Gastrocnemius medialis (tissue), 4 donors: ENCODE measurements at places on chromosomes 1 and 21.

DNA sequence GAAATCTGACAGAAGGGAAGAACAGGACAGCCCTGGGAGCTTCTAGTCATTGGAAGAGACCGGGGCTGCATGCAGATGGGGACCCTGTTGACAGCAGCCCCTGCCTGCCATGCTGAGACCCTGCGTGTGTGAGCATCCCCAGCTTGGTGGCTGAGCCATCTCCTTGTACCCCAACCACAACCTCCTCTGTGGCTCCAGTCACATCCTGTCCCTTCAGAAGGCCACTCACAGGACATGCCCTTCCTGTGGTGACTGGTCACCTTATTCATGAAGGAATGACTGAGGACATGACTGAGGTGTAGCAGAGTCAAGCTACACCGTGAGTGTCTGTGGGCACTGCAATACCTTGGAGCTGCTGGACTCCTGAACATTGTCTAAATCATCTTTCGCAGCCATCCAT, 141.8 kb upstream of the ERRFI1 start:
- no peak for DNase-seq

DNA sequence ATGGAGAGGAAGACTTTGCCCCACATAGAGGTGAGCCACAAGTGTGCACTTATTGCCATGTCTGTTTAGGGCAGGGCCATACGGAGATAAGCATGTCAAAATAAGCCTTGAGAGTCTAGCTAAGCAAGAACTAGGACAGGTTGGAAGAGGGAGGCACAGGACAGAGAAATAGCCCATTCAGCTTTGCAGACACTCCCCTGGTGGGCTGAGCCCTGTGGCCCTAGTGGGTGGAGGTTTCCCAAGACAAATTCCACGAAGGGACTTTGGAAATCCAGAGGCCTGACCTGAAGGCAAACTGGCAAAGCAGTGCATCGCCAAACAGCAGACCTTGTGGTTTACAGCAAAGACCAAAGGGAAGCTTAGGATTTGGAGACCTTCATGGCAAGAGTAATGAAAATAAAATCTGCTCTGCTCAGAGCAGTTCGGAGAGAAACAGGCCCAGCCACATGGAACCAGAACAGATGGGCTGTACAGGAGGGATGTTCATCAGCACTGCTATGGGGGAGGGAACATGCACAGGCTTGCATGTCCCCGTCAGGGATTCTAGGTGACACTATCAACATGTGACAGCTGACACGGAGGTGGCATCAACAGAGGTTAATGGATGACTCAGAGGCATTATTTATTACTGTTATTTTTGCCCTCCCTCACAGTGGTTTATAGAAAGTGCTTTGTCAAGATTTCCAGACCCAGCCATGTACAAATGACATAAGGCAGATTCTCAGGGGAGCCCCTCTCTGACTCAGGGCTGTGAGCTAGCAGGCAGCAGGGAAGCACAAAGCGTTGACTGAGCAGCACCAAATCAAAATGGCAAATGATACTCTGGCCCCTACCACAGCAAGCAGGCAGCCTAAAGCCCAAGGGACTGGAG, 90.1 kb upstream of the IRF2BP2 start:
- peak; percentile 46 for DNase-seq

DNA sequence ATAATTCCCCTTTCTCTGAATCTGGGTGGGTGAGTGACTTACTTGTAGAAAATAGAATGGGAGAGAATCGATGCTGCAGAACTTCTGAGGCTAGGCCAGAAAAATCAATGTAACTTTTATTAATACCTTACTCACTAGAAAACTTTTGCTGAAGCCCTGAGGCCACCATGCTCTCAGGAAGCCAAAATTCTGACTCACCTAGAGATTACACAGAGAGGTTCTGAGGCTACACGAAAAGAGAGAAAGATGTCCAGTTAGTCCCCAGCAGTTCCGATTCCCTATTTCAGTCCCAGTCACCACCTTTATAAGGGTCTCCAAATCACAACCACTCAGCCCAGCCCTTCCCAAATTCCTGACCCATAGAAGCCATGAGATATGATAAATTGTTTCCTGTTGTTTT, 135.2 kb downstream of the NTPCR start:
- no peak for DNase-seq

- no peak for DNase-seq
Observed at GRCh38 chr1:215022741-215023141, 59.8 kb upstream of the KCNK2 start.

GRCh38 chr1:190739926-190740325, 262.3 kb upstream of the BRINP3 start:
- DNase-seq = no peak

GRCh38 chr1:62462370-62462769, 25.5 kb downstream of the USP1 start:
- DNase-seq = no peak

GRCh38 chr21:41648591-41649031, 118.2 kb downstream of the RIPK4 start:
- DNase-seq = no peak

DNA sequence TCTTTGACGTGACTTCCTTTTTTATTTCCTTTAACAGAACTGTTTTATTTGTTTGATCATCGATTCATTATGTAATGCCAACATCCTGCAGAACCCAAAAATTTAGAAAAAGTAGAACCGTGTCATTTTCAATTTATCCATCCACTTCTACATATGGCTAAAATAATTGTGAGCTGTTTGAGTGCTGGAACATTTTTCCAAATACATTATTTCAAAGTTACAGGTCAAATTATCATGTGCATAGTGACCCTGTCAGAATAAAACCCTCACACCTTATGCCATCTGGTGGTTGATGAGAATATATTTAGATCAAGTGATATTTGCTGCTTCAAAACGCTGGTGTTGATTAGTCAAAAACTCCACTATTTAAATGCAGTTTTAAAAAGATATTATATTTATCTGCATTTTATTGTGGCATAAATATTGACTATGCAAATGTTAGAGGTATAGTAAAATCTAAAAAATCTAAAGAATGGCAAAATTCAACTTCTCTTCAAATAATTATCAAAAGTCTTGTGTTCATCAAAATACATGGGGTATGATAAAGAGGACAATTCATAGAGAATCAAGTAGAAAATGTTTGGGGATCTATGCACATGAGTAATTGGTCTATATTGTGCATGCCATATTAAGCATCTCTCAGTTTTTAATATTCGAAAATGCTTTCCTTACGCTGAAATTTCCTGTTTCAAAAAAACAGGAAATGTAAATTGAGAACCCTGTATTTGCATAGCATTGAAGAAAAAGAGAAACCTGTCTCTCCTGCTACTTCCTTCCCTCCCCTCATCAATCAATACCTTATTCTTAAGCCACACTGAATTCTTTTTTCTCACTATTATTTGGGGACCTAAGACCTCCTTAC, 39.7 kb downstream of the UBE2U start:
- DNase-seq = no peak

GRCh38 chr1:182604175-182605164, at the start of gene RGS16:
RGS16 (minus strand) TSS chr1:182604389; CDS start chr1:182604259, 130 bp downstream.
- peak; percentile 86 for DNase-seq

DNA sequence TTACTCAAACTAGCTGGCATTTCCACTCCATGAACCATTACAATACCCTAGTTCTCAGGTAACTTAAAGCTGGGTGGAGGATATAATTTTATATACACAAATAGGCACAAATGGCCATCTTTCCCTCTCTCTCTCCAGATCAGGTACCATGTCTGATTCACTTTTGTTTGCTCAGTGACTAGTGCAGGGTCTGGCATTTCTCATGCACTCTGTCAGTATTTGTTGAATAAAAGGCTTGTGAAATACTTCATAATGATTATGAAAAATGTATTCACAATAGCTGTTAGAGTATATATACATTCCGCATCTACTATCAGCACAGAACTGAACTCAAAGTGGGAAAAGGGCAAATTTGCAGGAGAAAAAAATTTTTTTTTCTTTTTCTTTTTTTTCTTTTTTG, 510.2 kb upstream of the USP24 start:
- no peak for DNase-seq

DNA sequence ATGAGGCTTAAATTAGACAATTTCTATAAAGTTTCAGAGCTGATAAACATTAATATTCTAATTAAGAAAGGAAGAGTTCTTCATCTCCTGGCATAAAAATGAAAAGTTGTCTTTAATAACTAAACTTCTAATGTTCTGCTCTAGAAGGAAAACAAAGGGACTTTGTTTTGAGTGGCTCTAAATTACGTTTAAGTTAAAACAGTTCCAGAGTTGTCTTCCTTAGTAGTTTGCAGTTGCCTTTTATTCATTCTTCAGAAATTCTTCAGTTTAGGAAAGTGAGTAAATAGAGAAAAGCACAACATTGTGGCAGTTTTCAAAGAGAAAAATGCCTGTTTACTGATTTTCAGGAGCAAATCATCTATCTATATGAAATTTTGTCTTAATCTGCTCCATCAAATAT, 86.9 kb downstream of the TTC3 start:
- no peak for DNase-seq

- no peak for DNase-seq
Observed at GRCh38 chr21:35994613-35995012, 65.7 kb downstream of the SETD4 start.

DNA sequence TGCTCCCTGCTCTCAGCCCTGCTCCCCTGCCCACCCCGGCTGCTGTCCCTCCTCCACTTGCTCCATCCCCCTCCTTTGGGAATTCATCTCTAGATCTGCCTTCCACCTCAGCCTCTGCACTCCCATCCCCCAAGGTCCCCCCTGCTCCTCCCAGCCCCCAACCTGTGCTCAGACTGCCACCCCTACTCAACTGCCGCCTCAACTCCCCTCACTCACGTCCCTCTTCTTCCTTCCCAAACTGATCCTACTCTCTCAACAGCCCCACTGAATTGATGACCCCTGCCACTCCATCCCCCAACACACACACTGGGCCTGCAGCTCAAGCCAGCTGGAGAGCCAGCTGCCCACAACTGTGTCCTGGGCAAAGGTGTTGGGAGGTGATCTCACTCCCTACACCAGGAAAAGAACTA, 15.8 kb upstream of the ETV3L start:
- DNase-seq = no peak

GRCh38 chr1:17177651-17178050, 27.3 kb upstream of the PADI1 start:
- no peak for DNase-seq
